ENCODE measurements at places on chromosomes 7 and 10.

DNA sequence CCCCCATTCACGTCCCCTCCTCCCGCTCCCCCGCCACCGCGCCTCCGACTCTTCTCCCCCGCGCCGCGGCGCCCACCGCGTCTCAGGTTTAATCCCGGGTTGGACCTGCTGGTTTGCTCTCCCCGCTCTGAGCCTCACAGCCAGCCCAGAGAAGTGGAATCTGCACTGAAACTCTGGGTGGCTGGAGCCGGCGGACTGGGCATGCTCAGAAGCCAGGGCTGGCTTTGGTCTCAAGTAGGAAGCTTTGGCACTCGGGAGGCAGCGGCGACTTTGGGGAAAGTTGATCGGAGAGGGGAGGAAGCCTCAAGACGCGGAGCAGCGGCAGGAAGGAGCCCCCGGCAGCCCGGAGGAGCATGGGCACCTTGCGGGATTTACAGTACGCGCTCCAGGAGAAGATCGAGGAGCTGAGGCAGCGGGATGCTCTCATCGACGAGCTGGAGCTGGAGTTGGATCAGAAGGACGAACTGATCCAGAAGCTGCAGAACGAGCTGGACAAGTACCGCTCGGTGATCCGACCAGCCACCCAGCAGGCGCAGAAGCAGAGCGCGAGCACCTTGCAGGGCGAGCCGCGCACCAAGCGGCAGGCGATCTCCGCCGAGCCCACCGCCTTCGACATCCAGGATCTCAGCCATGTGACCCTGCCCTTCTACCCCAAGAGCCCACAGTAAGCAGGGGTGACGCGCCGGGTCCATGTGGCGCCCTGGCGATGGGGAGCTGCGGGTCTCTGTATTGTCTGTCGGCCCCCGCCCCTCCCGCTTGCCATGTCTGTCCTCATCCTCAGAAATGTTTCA is at the start of gene PRKG1:
Gene PRKG1 (plus strand): TSS at position 250 of the 791 bp plus-strand sequence.
- DNase-seq: no peak

GRCh38 chr7:9863545-9863944 is 1110.1 kb upstream of the PHF14 start:
- DNase-seq: no peak

- no peak for DNase-seq
Measured at GRCh38 chr7:50539725-50540124, 25.5 kb downstream of the DDC start.

- DNase-seq: no peak
Measured at GRCh38 chr7:9608560-9608959, 1175.2 kb downstream of the NXPH1 start.

DNA sequence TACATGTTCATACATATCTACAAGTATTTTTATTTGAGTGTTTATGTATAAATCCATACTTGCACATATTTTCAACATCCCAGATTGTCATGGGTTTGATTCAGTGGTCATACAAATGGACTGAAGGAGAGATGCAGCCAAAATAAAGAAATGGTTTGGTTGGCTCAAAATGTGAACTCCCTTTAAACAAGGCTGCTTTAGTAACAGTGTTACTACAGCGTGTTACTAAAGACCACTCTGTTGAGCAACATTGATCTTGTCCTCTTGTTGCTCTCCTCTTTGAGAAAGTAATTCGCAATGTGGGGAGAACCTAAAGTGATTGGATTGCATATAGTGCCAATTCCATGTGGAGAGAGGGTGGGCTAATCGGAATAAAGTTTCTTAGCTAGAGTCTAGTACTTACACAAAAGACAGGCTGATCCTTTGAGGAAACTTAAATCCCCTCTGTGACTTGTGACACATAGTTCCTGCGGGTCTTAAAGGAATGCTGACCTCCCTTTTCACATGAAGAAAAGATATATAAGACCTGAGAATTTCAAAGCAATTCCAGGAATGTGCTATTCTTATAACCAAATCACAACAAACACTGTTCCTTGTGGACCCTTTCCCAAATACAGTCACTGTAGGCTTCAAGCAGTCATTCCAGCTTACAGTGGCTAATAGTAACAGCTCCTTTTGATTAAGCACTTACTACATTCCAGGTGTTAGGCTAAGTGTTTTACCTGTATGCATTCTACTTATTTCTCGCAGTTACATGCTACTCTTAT is 144.3 kb downstream of the FZD1 start:
- no peak for DNase-seq

DNA sequence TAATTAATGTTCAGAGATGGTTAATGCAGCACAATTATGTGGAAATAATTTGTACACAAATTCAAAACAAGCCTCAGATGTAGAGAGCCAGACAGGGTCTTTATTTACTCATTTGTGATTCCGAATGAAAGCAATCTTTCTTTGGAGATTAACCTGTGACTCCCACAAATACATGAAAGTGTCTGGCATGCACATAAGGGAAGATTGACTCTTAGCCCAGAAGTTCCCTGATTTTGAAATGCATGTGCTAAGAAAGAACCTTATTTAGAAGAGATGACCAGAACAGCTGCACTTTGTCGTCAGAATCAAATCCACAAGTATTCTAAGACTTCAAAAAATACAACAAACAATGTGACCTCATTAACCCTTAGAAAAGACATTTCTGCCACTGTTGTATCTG is 45.1 kb downstream of the RNLS start:
- DNase-seq: no peak

DNA sequence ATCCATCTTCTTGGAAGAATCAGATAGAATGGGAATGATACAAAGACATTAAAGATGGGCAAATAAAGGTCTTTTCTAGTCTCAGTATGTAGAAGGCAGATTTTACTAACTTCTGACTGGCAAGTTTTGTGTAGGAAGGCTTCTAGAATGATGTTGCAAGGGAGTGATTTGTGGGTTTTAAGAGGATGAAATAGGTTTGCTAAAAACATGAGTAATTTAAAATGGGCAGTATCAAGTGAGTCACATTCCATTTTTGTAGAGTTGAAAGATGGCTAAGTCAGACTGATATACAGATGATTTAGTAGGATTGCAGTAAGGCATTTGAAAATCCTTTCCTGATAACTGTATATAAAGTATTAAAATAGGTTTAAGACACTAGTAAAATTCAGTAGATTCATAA is 777.4 kb downstream of the SORCS1 start:
- DNase-seq: no peak

- DNase-seq: no peak
Measured at GRCh38 chr7:101226721-101227120, 8.8 kb downstream of the ZNHIT1 start.

DNA sequence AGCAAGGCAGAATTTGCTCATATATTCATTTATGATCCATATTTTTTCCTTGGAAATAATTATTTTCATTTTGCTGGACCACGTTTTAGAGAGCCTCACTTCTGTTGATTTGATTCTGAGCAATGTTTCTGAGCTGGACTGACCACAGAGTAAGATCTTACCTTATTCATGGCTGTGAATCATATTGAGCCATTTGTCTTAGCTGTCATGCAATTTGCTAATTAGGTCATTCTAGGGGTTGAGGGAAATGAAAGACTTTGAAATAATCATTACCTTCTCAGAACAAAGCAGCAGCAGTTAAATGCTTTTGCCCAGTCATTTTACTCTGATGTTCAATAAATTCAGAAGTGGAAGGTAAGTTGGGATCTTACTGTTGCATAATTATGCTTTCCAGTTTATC is 251.4 kb downstream of the SDK1 start:
- no peak for DNase-seq

- no peak for DNase-seq
Measured at GRCh38 chr10:52999258-52999657, 226.7 kb upstream of the MBL2 start.

- no peak for DNase-seq
Measured at GRCh38 chr10:32047881-32048280, 8.3 kb downstream of the KIF5B start.

GRCh38 chr10:47353351-47353750 is 5.2 kb downstream of the RBP3 start:
- DNase-seq: no peak

- no peak for DNase-seq
Measured at GRCh38 chr7:32680259-32681173, 185.2 kb downstream of the AVL9 start.

GRCh38 chr7:44969701-44970522 is 8.9 kb downstream of the MYO1G start:
- no peak for DNase-seq

GRCh38 chr10:22228167-22228938 is 10.5 kb upstream of the EBLN1 start:
- DNase-seq: no peak

DNA sequence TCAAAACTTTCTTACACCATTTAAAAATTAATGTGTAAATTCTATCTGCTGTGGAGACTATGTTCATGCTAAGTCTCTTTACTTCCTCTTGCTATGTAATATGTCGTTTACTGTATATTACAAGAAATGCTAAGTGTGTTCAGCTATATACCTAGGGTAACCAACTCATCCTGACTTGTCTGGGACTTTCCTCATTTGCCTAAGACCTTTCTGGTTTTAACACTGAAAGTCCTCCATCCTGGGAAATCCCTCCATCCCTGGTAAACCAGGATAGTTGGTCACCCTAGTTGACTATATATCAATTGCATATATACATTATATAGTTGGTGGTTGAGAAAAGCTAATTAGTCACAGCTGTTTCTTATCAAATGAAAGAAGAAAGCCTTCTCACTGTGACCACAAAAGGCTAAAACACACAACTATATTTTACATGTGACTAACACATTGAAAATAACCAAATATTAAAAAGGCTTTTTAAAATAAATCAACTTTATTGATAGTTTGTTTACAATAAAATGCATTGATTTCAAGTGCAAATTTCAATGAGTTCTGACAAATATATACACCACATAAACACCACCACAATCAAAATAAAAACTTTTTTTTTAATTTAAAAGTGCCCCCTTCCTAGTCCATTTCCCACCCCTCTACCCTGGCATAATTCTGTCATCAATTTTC is 167.7 kb upstream of the INHBA start:
- DNase-seq: no peak

- DNase-seq: no peak
Measured at GRCh38 chr7:130918129-130919052, 184.4 kb upstream of the KLF14 start.

DNA sequence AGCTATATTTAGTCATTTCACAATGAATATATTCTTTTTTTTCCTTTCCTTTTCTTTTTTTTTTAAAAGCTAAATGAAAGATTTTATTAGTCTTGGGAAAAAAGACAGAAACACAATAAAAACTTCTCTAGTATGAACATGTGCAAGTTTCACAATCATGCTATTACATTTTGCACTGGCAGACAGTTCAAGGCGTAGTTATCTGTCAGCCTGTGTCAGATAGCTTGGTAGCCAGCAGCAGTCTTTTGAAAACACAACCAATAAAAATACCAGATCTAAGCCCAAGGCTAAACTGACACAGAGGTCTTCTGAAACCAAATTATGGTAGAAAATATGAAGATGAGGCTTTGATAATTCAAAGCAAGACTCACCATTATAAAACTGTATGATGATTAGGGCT is 205.8 kb upstream of the TEX47 start:
- DNase-seq: no peak

DNA sequence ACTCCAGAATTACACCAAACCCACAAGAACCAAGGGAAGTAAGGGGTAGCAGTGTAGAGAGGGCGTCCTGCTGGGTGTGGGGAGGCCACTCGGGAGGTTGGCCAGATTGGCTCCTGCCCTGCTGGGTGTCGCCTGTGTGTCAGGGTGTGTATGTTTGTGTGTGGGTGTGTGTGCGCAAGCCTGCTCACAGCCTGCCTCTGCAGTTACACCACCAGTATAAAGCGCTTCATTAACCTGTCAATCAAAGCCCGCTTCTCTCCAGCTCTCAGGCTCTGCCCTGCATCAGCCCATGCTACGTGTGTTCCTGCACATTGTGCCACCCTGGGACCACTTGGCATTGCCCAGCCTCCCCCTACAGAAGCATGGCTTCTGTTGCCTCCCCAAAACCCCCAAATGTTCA is 83.3 kb upstream of the PAX2 start:
- DNase-seq: no peak

DNA sequence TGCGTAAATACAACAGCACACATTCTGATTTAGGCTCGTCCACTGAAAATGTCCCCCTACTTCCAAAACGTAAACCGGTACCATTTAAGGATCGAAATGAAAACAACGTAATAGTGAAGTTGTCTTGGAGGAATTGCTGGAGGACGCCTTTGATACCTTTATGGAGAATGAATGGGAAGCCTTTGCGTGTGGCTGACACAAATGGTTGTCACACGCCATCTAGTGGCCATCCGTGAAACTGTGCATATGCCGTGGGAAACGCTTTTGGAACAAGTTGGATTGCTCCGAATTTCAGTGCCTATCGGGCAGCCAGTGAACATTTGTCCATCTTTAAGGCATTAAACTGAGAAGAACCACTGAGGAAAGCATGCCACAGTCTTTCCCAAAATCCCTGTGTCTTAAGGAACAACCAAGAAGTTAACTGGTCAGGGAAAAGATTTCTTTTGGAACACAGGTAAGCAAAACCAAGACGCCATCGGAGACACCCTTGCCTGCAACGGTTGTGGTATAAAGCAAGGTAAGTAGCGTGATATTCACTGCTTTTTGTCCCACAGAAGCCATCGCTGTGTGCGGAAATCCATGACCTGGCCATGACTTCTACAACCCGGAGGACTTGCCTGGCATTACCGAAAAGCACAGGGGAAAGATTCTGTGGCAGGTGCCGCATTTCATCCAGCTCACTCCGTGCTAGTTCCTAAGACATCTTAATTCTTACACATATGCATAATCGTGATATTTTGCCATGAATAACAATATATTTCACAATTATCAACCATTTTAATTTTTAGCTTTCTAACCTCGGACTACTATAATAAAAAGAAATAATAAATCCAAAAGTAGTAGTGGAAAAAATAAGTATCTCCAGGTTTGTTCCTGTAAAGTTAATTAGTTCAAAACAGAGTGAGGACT is 100.6 kb downstream of the FAM204A start:
- DNase-seq: peak; percentile 81

GRCh38 chr10:110791541-110792073 is 80.1 kb upstream of the PDCD4 start:
- DNase-seq: no peak

GRCh38 chr10:97454330-97455036 is 8.5 kb downstream of the ZDHHC16 start:
- DNase-seq: no peak

DNA sequence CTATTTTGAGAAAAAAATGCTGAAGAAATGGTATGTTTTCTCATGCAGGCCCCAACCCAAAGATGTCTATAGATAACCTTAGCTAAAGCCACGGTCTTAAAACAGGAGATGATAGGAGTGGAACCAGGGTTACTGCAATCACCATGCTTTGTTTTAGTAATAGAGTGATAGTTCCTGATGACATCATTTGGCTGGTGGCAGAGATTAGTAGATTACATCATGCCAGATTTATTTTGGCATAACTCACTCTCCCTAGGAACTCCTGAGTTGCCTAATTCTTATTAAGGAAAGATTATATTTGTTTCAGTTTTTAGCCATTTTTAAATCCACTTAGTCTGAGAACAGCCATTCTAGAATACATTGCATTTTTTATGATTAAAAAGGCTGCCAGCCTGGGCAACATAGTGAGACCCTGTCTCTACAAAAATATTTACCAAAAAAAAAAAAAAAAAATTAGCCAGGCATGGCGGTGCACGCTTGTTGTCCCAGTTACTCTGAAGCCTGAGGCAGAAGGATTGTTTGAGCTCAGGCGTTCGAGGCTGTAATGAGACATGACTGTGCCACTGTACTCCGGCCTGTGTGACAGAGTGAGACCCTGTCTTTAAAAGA is 17.8 kb downstream of the ENO4 start:
- no peak for DNase-seq
